ENCODE measurements at places on chromosomes 7 and 10. TPM values are rescaled to one million over a fixed set of nuclear protein-coding genes. Genes with fewer than 3 reads are reported as not detected.

SH2B2 gene
- 11.6 TPM for total RNA-seq

ACHE gene
- total RNA-seq: 30.0 TPM

STOX1 gene
- total RNA-seq: 0.47 TPM

UNC5B gene
- total RNA-seq: 22.6 TPM

SLC26A3 gene
- total RNA-seq: not detected

RNF148 gene
- not detected for total RNA-seq

UTF1 gene
- 0.61 TPM for total RNA-seq

FKBP6 gene
- total RNA-seq: not detected

FAM24A gene
- total RNA-seq: not detected

TSPAN15 gene
- total RNA-seq: 49.8 TPM

HSPA12A gene
- total RNA-seq: 75.0 TPM

TFEC gene
- total RNA-seq: not detected

DNA sequence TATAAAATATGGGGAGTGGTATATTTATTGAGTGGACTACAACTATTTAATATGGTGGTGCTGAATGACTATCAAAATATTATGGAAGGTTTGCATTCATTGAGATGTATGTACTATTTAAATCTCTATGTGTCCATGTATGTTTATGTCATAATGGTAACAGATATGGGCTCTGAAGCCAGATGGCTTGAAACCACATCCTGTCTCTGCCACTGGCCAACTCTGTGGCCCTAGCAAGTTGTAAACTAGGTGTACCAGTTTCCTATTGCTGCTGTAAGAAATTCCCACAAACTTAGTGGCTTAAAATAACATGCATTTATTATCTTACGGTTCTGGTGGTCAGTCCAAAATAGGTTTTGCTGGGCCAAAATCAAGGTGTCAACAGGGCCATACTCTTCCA, 198.1 kb upstream of the NFE2L3 start:
- H3K36me3 ChIP-seq: peaks cover 5% of the 10 kb centered on the region
- peaks cover 6% of the 10 kb centered on the region for H3K27me3 ChIP-seq
- H3K4me3 ChIP-seq: no peak overlapping the region

DNA sequence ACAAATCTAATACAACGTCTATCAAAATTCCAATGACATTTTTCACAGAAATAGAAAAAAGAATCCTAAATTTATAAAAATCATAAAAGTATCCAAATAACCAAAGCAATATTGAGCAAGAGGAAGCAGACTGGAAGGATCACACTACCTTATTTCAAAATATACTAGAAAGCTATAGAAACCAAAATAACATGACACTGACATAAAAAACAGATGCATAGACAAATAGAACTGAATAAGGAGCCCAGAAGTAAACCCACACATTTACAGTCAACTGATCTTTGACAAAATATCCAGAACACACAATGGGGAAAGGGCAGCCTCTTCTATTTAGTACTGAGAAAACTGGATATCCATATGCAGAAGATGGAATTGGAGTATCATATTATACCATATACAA, 217.5 kb downstream of the MACC1 start:
- no peak for DNase-seq
- H3K36me3 ChIP-seq: no peaks in the 10 kb centered on the region
- no peak overlapping the region for H3K4me3 ChIP-seq
- no peak overlapping the region for H3K27ac ChIP-seq
- H3K4me1 ChIP-seq: no peaks in the 10 kb centered on the region

GRCh38 chr7:519484-520390, at the start of gene PDGFA:
Gene PDGFA (minus strand): TSS chr7:519846. CDS start chr7:519001, 845 bp downstream.
- peak within 1 kb of the TSS; percentile 90 for H3K4me3 ChIP-seq
- peak; percentile 65 for DNase-seq
- H3K27me3 ChIP-seq: peaks cover 23% of the 10 kb centered on the region
- H3K36me3 ChIP-seq: no peaks in the 10 kb centered on the region
- no peak within 1 kb of the TSS for H3K27ac ChIP-seq
- peaks cover 12% of the 10 kb centered on the region for H3K4me1 ChIP-seq

GRCh38 chr7:45001138-45001694, 1.2 kb downstream of the CCM2 start:
- DNase-seq: peak; percentile 40
- H3K4me3 ChIP-seq: peak overlapping the region; percentile 92
- H3K4me1 ChIP-seq: peaks cover 14% of the 10 kb centered on the region
- no peaks in the 10 kb centered on the region for H3K36me3 ChIP-seq

DNA sequence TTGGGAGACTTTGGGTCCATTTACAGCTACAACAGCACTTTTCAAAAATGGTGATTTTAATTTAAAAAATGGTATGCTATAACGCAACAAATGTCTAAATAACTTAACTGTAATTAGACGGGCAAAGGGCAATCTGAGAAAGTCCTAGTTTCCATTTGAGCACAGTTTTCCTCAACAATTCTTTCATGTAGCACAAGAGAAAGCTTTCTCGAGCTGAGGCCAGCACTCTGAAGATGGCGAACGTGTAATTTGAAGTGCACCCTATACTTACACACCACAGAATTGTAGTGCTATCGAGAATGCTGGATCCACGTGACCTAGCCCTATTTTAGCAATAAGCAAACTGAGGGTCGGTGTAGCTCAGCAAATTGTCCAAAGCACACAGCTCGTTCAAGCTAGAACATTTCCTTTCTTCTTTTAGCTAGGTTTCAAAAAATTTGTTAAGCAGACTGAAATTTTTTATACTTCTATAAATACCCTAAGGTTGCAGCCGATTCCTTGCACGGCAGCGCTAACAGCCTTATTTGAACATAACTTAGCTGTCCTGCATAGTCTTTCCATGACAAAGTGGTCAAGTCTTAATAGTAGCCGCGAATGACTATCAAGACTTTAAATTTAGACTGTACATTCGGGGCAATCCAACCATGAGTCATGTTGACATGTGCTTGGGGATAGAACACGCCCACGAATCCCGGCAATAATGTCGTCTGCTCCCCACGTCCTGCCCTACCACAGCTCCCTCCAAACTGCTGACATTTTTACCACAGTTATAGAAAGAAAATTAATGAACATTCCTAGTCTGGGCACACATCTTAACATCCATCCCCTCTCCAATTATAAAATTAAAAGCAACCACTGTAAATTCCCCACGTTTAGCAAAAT, 10.0 kb downstream of the KLF6 start:
- H3K4me3 ChIP-seq: peak overlapping the region; percentile 14
- no peak for DNase-seq
- H3K36me3 ChIP-seq: peaks cover 15% of the 10 kb centered on the region
- peaks cover 29% of the 10 kb centered on the region for H3K4me1 ChIP-seq
- H3K27me3 ChIP-seq: peaks cover 2% of the 10 kb centered on the region

DNA sequence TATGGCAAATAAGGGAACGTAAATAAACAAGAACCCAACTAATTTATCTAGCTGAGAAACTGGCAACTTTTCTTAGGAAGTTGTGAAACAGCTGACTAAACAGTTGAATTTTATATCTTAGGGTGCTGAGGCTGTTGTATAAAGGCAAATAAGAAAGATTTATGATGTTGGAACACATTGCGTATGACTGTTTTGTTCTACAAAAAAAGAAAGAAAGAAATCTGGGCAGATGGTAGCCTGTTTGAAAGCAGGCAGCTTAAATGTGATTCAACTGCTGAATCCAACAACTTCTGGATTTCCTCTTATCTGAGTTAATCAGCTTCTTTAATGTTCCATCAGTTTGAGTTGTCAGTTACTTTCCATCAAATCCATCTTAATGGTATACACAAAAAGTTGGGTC, 214.5 kb downstream of the SNX13 start:
- H3K27me3 ChIP-seq: no peaks in the 10 kb centered on the region
- no peak for DNase-seq
- peaks cover 5% of the 10 kb centered on the region for H3K36me3 ChIP-seq
- H3K4me1 ChIP-seq: peaks cover 9% of the 10 kb centered on the region

- no peaks in the 10 kb centered on the region for H3K36me3 ChIP-seq
- peaks cover 22% of the 10 kb centered on the region for H3K4me1 ChIP-seq
- H3K27me3 ChIP-seq: peaks cover 4% of the 10 kb centered on the region
- no peak for DNase-seq
Measured at GRCh38 chr10:11295492-11295891, 277.8 kb downstream of the CELF2 start.

DNA sequence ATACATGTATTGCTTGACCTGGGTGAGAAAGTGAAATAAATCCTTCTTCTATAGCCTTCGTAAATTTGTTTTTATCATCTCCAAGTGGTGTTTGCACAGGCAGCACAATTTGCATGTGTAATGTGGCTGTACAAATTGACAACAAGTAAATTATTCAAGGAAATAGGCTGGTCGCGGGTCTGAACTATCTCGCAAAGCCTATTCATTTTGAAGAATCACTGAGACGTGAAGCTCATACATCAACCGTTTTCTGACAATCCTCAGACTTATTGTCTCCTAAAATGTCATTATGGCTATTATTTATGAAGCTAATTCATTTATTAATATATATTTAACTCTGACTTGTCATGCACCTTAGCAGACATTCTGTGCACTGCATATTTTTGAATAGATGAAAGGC, 16.2 kb upstream of the FAM204A start:
- H3K27ac ChIP-seq: no peak overlapping the region
- no peaks in the 10 kb centered on the region for H3K4me1 ChIP-seq
- H3K27me3 ChIP-seq: no peaks in the 10 kb centered on the region
- no peak overlapping the region for H3K4me3 ChIP-seq
- DNase-seq: no peak

GRCh38 chr7:6420680-6421079, 27.1 kb downstream of the DAGLB start:
- no peak overlapping the region for H3K27ac ChIP-seq
- no peak overlapping the region for H3K4me3 ChIP-seq
- DNase-seq: no peak
- H3K4me1 ChIP-seq: peaks cover 12% of the 10 kb centered on the region
- peaks cover 5% of the 10 kb centered on the region for H3K36me3 ChIP-seq
- peaks cover 12% of the 10 kb centered on the region for H3K27me3 ChIP-seq

DNA sequence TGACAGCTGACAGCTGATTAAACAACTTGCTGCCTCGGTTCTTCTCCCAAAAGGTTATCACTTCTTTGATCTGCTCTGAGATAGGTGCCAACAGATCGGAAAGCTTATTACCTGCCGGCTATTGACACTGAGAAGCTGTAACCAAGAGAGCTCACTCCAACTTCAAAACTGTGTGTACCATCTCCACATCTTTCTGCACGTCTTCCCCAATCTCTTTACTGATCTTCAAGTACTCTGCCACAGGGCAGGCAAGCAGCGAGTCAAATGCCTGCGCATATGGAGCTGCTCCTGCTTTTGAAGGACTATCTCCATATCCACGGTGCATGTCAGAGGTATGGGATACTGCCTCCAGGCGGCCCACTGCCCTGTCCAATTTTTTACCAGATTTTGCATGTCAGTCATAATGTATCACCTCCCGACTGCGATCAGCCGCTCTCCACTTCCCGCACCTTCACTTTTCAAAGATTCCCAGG, 352 bp upstream of the ZNF485 start:
- peaks cover 7% of the 10 kb centered on the region for H3K4me1 ChIP-seq
- H3K4me3 ChIP-seq: peak overlapping the region; percentile 89
- H3K36me3 ChIP-seq: peaks cover 4% of the 10 kb centered on the region
- DNase-seq: no peak
- H3K27ac ChIP-seq: peak overlapping the region; percentile 73

GRCh38 chr10:130489891-130490290, 353.7 kb downstream of the GLRX3 start:
- peaks cover 11% of the 10 kb centered on the region for H3K4me1 ChIP-seq
- H3K27me3 ChIP-seq: peaks cover 2% of the 10 kb centered on the region
- H3K36me3 ChIP-seq: no peaks in the 10 kb centered on the region

DNA sequence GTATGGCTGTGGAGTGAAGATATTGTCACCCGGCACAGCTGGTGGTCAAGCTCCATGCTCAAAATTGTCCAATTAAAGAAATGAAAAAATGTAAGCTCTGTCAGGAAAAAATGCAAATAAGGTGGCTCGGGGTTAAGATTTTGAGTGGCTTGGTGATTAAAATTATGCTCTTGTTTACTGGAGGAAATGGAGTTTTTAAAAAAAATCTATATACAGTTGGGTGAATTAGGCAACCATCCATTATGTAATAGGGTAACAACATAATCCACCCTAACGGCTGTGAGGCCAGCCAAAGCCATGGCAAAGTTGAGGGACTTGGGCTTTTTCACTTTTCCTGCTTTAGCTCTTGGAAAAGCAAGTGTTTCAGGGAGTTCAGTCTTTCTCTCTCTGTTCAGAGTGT, 260.8 kb upstream of the HABP2 start:
- no peaks in the 10 kb centered on the region for H3K4me1 ChIP-seq
- H3K4me3 ChIP-seq: no peak overlapping the region
- no peak overlapping the region for H3K27ac ChIP-seq

GRCh38 chr7:33895025-33895804, 10.1 kb upstream of the BMPER start:
- peaks cover 13% of the 10 kb centered on the region for H3K4me1 ChIP-seq
- no peaks in the 10 kb centered on the region for H3K27me3 ChIP-seq
- DNase-seq: peak; percentile 94
- H3K27ac ChIP-seq: no peak overlapping the region

DNA sequence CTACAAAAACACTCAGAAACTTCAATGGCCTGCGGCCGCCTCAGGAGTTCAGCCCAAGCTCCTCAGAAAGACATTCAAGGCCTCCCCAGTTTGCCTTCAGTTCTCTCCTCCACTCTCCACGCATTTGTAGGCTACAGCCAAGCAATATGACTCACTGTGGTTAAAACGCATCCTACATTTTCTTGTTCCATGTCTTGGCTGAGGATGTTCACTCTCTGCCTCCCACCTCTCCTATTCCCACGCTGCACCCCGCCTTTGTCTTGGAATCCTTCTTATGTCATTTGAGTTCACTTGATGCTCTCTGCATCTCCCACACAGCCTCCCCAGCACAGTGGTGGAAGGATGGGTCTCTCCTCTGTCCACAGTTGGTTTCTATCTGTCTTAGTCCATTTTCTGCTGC, 184.8 kb downstream of the NPSR1 start:
- no peak overlapping the region for H3K4me3 ChIP-seq
- H3K36me3 ChIP-seq: no peaks in the 10 kb centered on the region
- no peaks in the 10 kb centered on the region for H3K27me3 ChIP-seq
- H3K4me1 ChIP-seq: peaks cover 28% of the 10 kb centered on the region
- H3K27ac ChIP-seq: no peak overlapping the region

GRCh38 chr10:77737608-77738007, 100.0 kb upstream of the KCNMA1 start:
- H3K36me3 ChIP-seq: peaks cover 12% of the 10 kb centered on the region
- H3K27me3 ChIP-seq: no peaks in the 10 kb centered on the region
- H3K4me3 ChIP-seq: no peak overlapping the region
- H3K27ac ChIP-seq: no peak overlapping the region

DNA sequence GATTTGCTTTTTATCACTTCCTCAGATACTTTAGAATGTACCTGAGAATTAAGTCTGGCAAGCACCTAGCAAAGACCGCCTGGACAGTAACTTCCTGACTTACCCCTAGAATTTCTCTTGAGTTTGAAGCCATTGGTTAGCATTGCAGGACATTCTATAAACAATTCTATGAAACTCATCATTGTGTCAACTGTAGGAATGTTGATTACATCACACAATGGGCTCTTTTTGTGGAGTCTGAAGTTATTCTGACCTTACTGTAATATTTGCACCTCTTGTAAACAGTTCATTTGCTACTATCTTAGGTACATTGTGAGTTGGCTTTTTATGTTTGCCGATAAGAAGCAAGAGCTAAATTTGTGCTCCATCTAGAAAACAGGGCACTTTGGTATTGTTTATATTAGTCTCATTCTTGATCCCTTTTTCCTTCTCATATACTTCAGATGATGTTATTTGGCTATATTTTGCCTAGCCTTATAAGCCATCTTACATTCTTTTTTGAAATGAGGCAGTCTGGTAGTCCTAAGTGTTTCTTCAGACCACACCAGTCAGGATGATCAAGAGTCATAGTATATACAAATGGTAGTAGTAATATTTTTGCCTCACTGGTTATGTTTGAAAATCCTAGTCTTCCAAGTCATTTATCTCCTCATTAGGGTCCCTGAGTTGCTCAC, 52.4 kb downstream of the CASD1 start:
- no peaks in the 10 kb centered on the region for H3K36me3 ChIP-seq
- H3K4me1 ChIP-seq: peaks cover 3% of the 10 kb centered on the region
- no peak for DNase-seq
- no peak overlapping the region for H3K4me3 ChIP-seq
- H3K27ac ChIP-seq: no peak overlapping the region
